Activated naive CD4-positive, alpha-beta T cell (primary cell): ENCODE measurements at places on chromosomes 3 and 15.

- DNase-seq, result no peak
Observed at GRCh38 chr15:75064846-75065245, 41.5 kb downstream of the PPCDC start.

- no peak for DNase-seq
Observed at GRCh38 chr15:100780208-100780800, 99.3 kb upstream of the ALDH1A3 start.

GRCh38 chr3:150511122-150511821 lies 35.0 kb downstream of the SERP1 start:
- no peak for DNase-seq

GRCh38 chr3:53845103-53845880 lies 927 bp downstream of the CHDH start:
- DNase-seq, result no peak

DNA sequence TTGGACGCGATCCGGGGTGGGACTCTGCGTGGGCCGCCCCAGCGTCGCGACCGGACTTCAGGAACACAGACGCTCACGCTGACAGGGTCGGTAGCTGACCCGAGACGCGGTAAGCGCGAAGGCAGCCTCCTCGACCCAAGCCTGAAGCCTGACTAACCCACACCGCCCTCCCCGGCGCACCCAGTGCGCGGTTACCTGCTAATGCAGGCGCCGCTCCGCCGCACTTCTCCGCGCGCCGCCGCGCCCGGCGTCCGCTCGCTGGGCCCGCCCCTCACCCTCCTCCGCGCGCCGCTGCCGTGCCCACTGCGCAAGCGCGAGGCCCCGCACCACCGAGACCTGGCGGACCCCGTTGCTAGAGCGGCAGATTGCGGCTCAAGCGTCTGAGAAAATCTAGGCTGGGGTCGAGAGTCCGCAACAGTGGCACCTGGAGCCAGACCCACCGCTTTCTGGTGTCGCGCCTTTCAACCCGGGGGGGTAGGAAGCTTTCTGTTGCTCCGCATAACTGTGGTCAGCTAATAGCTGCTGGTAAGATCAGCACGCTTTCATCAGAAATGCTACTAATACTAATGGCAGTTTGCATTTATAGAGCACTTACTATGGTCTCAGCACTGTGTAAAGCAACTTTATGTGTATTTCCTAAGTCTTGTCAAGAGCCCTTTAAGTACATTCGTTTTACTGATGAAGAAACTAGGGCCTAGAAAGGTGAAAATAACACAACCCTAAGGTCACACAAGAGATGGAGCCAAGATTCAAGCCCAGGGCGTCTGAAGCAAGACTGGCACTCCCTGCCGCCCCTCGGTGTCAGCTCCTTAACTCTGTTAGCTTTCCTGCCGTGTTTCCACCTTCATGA lies at the start of gene TBCCD1:
Gene TBCCD1 (minus strand): TSS at position 268 of the 850 bp plus-strand sequence. CDS start 3,010 bp downstream, outside the sequence.
- peak; percentile 88 for DNase-seq

DNA sequence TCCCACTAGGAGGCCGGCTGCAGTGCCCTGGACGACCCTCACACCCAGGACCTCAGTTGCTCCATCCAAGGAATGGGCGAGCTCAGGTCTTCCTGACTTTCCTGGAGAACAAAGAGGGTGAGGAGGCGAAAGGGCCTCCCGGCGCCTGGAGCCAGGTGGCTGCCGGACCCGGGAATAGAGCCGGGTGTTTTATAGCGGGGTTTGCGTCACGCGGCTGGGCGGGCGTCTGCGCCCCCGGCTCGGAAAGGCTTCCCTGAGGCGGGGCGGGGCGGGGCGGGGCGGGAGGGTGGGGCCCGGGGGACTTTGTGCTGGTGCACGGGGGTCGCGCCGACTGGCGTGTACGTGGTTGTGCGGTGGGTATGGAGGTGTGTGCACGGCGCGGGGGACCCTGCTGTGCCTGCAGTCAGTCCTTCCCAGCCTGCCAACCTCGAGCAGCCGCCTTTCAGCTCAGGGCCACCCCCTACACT lies 4.6 kb upstream of the PRKCD start:
- DNase-seq, result no peak

- DNase-seq, result no peak
Observed at GRCh38 chr3:61594964-61595285, 33.6 kb downstream of the PTPRG start.

DNA sequence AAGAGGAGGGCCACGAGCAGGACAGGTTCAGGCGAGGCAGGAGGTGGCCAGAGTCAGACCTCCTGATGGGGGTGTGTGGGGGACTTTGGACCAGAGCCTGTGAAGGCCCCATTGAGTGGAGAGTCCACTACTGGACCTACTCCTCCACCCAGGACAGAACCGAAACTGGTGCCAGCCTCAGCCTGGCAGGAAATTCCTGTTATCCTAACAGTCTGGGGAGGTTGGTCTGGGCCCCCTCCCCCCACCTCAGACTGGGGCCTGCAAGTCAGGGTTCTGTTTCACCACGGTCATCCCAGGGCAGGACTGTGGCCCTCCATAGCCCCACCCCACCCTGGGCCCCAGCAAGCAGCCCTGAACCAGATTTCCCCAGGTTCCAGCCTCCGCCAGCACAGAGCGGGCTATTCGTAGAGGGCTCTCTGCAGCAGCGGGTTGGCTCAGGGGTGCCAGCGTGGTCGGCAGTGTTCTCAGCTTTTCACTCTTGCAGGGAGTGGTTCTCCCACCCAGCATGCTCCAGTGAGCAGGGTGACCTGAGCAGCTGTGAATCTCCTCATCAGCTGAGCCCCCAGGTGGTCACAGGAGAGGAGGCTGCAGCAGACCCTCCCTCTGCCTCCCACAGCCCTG lies 217.3 kb downstream of the TBC1D2B start:
- DNase-seq, result no peak

GRCh38 chr3:120145542-120146285 lies 51.5 kb upstream of the GSK3B start:
- no peak for DNase-seq

- DNase-seq, result no peak
Observed at GRCh38 chr3:81531263-81531662, 230.2 kb downstream of the GBE1 start.

- no peak for DNase-seq
Observed at GRCh38 chr3:58991026-58991425, 58.8 kb downstream of the CFAP20DC start.

GRCh38 chr3:169667166-169668071 lies 3.9 kb upstream of the MECOM start:
- no peak for DNase-seq

DNA sequence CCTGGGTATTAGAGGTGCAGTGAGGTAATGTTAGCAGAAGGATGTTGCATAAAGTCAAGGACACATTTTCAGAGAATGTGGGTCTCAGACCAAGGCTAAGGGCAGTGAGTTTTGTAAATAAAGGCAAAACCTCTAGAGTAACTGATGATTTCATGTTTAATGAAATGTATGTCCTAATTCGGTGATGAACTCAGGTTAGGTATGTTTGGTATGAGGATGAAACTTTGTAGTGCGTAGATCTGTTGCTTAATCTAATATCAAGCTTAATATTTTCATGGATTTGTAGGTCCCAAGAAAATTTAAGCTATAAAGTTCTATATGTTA lies 3.6 kb downstream of the USP50 start:
- DNase-seq, result no peak

DNA sequence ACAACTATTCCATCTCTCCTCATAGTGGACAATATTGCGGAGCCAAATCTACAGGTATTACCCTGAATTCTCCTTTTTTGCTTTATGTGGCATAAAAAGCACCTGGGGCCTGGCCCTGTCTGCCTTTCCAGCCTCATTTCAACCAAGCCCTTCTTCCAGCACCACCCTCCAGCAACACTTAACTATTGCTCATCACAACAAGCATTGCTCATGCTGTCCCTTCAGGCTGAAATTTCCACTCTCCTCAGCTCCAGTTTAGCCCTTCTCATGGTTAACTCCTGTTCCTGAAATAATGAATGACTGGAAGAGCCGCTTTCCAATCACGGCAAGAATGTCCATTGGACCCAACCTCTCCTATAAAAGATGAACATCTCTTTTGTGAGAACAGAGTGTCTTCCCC lies 107.4 kb downstream of the P2RY1 start:
- DNase-seq, result no peak

DNA sequence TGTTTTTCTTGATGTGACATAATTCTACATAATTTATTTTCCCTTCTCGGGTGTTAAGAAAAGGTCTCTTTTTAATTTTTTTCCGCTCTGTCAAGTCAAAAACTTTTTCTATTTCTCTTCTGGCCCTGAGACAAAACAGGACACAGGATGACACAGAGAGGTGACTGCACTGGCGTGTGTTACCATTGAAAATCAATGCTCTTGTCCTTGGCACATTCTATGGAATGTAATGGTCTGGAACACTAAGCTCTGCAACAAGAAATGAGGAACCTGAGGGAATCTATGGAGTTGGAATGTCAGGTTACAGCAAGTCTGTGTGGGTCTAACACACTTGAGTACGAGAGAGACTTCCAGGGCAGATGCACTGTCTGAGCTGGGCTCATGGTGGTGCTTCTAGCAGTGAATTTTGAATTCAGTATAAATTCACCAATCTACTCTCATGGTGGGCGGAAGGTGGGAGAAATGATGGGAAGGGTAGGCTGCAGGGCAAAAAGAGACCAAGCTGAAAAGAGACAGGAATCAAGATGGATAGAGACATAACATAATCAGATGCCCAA lies 508.3 kb downstream of the TUSC7 start:
- DNase-seq, result no peak

- DNase-seq, result no peak
Observed at GRCh38 chr3:23254835-23255234, 51.7 kb downstream of the UBE2E2 start.

- no peak for DNase-seq
Observed at GRCh38 chr15:51198701-51199232, 104.1 kb upstream of the TNFAIP8L3 start.

DNA sequence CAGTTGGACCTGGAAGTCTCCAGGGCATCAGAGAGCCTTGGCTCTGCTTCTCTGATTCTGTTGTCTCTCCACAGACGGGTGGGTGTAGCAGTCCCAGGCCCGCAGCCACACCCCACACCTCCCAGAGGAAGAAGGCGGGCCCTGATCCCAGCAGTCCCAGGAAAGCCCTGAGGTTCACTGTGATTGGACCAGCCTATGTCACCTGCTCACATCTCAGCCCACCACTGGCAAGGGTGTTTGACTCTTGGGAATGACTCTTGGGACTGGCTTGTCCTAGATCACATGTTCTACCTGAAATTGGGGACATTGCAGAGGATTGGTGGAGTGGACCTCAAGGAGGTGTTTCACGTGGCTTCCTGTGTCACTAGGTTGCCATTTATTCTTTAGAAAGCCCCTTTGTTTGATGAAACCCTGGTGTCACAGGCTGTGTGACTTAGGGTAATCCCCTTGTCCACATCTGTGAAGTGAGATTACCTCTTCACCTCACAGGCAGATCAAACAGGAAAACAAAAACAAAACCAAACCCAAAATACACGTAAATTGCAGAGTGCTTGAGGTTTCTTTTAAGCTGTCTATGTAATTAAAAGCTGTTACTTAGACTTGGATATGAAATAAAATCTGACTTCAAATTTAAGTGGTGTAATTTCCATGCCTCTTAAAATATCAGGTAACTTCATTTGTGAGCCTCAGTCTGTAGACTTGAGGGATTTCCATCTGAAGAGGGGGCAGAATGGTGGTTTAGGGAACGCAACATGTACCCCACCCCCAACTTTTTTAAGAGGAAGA lies 26.7 kb downstream of the FLNB start:
- DNase-seq, result no peak

GRCh38 chr15:77710206-77710605 lies 77.5 kb upstream of the LINGO1 start:
- DNase-seq, result no peak

DNA sequence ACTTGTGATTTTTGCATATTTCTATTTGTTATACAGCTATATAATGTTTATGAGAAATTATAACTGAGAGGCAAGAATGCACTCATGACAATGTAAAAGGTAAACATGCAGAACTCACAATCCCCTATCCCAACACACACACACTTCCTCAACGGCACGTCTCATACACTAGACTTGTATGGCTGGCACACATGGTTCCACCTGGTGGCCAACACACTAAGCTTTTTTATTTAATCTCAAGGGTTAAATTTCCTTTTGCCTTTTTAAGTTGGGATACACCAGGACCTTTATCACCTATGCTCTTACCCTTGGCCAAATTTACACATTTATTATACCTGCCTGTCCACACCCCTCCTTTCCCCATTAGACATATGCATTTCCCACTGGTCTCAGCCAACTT lies 88.6 kb upstream of the PSMD6 start:
- no peak for DNase-seq

DNA sequence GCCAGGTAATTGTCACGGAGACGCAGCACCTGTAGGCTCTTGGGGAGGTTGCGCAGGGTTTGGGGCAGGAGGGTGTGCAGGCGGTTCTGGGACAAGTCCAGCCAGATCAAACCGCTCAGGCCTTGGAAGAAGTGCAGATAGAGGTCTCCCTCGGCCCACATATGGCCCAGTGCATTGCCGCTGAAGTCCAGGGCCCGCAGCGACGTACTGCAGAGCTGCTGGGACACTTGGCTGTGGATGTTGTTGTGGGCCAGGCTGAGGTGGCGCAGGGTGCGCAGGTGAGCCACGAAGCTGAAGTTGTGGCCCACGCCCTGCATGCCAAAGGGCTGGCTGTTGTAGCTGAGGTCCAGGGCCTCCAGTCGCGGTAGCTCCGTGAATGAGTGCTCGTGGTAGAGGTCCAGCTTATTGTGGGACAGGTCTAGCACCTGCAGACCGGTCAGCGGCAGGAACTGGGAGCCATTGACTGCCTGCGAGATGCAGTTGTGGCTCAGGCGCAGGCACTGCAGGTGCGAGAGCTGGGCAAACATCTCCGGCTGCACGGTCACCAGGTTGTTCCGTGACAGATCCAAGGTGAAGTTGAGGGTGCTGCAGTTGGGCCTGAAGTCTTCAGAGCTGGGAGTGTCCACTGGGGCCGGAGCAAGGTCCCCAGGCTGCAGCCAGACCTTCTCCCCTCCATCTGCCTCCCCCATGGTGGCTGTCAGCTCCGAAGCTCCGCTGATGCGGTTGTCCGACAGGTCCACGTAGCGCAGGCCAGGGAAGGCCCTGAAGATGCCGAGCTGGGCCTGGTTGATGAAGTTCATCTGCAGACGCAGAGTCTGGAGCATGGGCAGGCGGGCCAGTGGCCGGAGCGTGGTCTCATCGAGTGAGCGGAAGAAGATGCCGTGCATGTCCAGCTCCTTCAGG lies 2.9 kb downstream of the TLR9 start:
- no peak for DNase-seq

DNA sequence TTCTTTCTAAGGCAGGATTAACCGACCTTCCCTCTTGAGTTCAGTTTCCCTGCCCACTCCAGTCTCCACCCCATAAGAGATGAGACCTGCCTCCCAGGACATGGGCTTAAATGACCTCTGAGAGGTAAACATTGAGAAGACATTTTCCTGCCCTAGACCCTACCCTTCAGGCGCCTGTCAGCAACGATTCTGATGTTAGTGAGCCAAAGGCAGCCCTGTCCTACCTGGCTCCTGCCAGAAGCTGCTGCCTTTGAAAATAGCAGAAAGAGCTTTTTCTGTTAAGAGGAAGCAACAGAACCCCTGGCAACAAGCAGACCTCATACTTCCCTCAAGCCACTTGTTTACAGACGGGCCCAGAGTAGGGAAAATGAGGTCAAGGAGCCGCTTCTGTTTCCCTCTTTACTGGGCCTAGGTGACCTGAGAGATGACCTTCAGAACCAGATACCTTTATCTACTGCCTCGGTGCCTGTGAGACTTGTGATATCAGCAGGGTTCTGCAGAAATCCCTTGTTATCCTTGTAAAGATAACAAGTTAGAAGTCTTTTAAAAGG lies 52.0 kb downstream of the CD200R1L start:
- no peak for DNase-seq
